Activated CD8-positive, alpha-beta memory T cell treated with anti-CD3 and anti-CD28 coated beads for 1 hour (primary cell): ENCODE measurements at places on chromosomes 2 and 18.

GRCh38 chr2:71332435-71332796, 834 bp downstream of the ZNF638 start:
- DNase-seq, result no peak

DNA sequence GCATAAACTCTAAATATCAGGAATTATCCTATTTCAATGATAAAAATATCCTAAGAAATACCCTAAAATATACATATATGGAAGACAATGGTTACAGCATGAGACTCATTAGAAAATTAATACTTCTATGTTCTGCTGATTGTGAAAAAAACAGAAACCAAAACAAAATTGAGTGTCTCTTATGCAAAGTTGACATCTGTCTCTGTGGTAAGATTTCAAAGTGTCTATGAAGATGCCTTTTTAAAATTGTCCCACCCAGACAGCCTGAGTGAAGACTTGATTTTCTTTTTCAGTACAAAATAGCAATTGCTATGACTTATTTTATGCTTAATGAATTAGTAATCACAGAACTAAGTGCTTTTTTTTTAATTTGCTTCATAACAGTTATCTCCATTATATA, 1368.4 kb upstream of the LRRTM1 start:
- DNase-seq, result no peak

GRCh38 chr18:10461989-10462388, 7.6 kb downstream of the APCDD1 start:
- DNase-seq, result no peak

GRCh38 chr2:240432430-240432819, 3.0 kb upstream of the GPC1 start:
- no peak for DNase-seq
